ENCODE measurements at places on chromosomes 11 and 22.

GRCh38 chr11:36361901-36362391 lies 65.9 kb downstream of the PRR5L start:
- DNase-seq, result no peak

GRCh38 chr11:27405134-27405533 lies 42.1 kb upstream of the CCDC34 start:
- DNase-seq, result no peak

DNA sequence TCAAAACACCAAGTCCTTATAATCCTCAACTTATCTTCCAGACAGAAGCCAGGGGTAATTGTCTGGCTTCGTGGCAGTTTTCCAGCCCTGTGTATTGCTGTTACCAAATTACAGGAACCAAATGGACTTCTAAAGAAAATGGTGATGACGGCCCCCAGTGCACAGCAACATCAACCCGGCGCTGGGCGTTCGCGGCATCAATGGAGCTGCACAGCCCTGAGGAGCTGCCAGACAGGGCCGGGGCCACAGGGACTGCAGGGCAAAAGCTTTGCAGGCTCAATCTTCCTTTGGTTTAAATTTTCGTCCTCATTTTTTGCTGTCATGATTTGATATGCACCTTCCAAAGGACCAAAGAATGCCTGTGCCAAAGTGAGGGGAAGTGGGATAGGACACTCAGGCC lies 292.5 kb downstream of the BRD1 start:
- no peak for DNase-seq

GRCh38 chr11:87173185-87174039 lies 135.7 kb downstream of the TMEM135 start:
- no peak for DNase-seq

- DNase-seq, result no peak
These were observed 18.7 kb upstream of the SNX32 start for GRCh38 chr11:65814986-65815565.

All from T-helper 9 cell (primary cell).